ENCODE measurements at places on chromosomes 11 and 22.
A peak's percentile ranks its signal among the peaks of the same experiment; 100 is the strongest.

DNA sequence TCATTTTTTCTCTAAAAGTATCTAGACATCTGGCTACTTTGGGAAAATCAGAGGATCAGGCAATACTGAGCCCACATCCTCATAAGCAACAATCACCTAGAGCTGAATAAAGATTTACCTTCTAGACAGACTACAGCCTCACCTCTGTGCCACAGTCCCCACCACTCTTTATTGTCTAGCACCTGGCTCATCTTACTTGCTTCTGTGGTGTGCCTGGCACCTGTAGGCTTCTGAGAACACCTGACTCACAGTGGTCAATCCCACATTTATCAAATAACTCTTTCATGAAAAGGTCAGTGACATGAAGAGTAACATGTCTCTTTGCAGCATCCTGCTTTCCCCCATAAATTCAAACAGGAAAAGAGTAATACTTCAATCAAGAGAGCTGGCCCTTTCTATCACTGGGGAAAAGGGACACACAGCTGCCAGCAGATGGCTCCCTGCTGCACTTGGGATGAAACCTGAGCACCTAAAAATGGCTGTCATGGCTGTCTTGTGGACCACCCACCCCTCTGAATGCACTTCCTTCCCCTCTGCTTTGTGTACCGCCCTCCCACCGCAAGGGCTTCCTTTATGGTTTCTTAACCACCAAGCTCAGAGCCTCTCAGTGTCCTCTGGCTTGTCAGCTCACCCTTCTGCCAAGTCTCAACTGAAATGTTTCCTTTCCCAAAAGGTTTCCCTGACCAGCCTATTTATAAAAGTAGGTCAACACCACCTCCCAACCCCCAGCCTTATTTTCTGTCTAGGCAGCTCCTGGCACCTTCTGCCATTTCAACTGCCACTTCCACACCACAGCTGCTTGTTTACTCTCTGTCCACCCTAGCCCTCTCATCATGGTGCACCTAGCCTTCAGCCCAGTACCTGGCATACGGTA is 9.3 kb downstream of the TFIP11 start:
- peak; percentile 76 for DNase-seq

GRCh38 chr22:19228179-19228578 is 49.6 kb upstream of the SLC25A1 start:
- no peak for DNase-seq

- DNase-seq: peak; percentile 67
These were observed at the start of gene PRRG4 for GRCh38 chr11:32829680-32830412. PRRG4 (plus strand) TSS chr11:32829927; CDS start chr11:32830530, 603 bp downstream.

- peak; percentile 40 for DNase-seq
These were observed 33.4 kb upstream of the SORL1 start for GRCh38 chr11:121418625-121419114.

DNA sequence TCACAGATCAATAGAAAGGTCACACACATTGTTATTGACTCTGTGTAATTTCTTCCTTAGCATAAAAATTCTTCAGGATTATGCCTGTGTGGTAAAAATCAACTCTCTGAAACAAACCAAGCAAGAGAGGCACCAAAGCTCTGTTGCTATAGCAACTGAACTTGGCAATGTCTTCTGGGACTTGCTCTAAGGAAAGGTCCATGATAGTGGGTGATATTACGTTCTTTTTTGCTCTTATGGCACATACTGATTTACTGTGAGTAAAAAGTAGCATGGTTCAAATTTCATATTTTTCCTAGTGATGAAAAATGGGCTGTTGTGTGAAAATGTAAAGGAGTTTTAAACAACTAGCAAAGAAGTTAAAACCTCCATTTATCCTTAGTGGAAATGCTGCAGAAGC is 66.4 kb downstream of the SVIP start:
- no peak for DNase-seq

- DNase-seq: no peak
These were observed 53.0 kb downstream of the SCUBE1 start for GRCh38 chr22:43289976-43290721.

DNA sequence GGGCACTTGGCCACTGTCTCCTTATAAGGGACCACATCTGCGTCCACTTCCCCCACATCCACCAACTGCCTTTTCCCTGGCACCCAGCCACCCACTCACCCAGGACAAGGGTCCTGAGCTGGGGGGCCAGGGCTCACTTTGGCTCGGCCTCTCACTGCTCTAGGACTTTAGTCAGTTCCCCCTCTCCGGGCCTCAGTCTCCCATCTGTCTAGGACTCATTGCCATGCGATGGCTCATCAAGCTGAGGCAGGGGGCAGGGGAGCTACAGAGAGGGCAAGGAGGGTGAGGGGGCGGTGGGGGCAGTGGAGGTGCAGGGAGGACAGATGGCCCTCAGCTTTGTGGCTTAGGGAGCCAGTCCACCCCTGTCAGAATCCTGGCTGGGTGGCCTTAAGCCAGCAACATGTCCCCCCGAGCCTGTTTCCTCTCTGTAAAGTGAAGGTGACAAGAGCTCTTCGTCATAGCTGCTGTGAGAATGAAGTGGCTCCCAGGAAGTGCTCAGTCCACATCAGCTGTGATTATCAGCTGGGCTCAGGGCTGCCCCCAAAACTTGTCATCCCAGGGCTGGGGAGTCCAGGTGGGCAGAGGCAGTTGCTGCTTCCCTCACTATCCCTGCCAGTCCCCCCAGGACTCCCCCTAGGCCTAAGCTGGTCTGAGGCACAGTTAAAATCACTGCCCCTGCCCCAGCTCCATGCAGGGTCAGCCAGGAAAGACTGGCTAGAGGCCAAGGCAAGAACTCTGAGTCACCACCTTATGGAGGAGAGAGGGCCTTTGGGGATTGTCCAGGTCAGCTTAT is 14.9 kb downstream of the RAC2 start:
- DNase-seq: peak; percentile 59

GRCh38 chr11:95800438-95800837 is 10.1 kb downstream of the CEP57 start:
- DNase-seq: no peak

DNA sequence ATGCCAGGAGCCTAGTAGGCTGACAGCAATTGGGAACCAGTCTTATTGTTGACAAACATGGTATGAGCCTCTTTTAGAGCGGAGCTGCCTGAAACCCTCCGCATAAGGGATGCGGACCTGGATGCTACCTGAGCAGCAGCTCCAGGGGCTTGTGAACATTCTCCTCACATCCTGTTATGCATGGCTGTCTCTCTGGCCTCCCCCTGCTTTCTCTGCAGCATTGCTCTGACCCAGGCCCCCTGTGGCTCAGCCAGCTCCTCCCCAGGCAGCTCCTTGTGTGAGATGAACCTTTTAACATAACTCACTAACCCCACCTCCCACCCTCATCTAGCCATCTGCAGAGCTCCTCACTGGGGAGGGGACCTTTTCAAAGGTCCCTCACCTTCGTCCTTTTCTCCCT is 6.0 kb downstream of the BMAL1 start:
- no peak for DNase-seq

GRCh38 chr22:42614312-42615091 is at the start of gene POLDIP3:
POLDIP3 (minus strand) TSS chr22:42614883; CDS start chr22:42614857, 26 bp downstream.
- peak; percentile 98 for DNase-seq

DNA sequence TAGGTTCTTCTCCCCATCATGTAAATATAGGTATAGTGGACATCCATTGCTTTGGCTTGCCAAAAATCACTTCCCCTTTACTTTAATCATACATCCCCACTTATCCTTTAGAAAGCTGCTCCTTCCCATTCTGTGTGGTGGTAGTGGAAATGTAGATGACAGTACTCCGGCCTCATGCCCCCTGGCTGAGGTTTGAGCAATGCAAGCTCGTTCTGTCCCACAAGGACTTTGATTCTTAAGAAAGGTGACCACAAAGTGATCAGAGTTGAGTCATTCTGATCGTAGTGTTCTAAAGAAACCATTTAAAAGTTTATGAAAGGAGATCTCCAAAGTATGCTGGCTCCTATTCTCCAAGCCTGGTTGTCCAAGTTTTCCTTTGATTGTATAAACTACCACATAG is 10.9 kb downstream of the TUG1 start:
- DNase-seq: no peak

DNA sequence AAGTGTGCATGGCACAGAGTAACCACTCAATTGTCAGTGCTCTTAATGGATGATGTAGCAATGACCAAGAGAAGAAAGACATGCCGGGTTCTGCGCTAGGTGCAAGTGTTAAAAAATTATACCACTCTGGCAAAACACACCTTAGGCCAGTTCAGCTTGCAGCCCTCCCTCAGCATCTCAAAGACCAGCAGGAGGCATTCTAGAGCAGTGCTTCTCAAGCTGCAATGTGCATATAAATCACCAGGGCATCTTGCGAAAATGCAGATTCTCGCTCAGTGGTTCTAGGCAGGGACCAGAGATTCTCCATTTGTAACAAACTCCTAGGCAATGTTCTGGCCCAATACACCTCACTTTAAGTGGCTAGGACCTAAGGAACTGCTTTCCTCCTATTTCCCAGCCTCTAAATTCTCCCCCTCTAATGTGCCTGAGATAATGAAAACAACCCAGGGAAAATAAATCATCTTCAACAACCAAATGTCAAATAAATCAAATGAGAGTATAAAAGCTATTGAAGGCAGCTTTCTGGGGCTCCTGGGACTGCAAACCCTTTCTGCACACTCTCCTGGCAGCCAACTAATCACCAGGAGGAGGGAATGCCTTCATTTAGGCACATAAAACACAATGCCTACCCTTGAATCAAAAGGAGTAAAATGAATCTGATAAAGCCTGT is 337.2 kb upstream of the API5 start:
- no peak for DNase-seq

DNA sequence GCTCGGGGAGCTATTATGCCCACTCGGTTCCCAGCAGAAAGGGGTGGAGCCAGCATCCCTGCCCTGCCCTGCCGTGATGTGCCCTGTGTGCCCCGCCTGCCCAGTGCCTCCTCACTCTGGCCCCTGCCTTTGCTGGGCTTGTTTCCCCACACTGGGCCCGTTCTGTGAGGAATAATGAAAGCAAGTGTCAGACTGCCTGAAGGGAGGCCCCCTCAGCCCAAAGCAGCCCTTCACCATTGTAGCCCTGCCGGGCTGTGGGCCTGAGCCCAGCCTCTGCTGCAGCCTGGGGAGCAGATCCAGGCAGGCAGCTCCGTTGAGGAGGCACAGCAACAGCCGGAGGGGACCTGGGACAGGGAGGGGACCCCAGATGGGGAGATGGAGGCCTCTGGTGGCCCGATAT is 20.2 kb upstream of the NEFH start:
- no peak for DNase-seq

GRCh38 chr22:30649430-30650007 is 13.9 kb downstream of the SLC35E4 start:
- peak; percentile 67 for DNase-seq

GRCh38 chr11:36308577-36308976 is 12.5 kb downstream of the PRR5L start:
- DNase-seq: no peak

DNA sequence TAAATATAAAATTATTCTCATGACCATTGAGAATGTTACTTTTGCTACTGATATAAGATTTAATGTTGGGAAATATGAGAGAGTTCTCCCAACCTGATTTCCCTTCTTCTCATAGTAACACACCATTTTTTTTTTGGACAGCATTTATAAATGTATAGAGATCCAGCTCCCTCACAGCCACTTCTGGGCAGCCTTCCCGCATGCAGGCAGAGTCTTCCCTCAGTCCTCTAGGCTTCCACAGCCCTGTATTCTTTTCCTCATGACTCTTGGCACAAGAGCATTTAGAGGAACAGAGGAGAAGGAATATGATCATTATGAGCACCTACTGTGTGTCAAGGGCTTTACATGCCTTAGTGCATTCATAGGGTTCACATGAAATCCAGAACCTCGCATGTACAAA is 9.0 kb downstream of the DTX4 start:
- DNase-seq: no peak

DNA sequence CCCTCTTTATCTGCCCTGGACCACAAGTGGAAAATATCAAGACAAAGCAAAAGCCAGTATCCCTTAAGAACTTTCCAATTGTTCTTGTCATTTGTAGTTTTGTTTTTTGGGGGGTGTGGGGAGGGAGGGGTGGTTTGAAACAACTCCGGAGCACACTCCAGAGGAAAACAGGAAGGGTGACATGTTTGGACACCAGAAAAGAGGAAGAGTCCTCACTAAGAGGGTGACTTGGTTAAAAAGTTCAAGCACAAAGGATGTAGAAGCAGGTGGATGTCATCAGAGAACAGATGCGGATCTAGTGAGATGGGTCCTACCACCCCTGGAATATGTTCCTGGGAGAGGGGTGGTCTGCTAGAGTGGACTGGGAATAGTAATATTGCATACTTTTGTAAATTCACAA is 25.8 kb downstream of the ADAMTS8 start:
- DNase-seq: no peak

- DNase-seq: no peak
These were observed 835 bp upstream of the RHOD start for GRCh38 chr11:67055812-67056211.

GRCh38 chr11:16605389-16605893 is 133.0 kb upstream of the C11orf58 start:
- no peak for DNase-seq

- DNase-seq: no peak
These were observed 6.6 kb upstream of the ZFTA start for GRCh38 chr11:63775191-63775590.

DNA sequence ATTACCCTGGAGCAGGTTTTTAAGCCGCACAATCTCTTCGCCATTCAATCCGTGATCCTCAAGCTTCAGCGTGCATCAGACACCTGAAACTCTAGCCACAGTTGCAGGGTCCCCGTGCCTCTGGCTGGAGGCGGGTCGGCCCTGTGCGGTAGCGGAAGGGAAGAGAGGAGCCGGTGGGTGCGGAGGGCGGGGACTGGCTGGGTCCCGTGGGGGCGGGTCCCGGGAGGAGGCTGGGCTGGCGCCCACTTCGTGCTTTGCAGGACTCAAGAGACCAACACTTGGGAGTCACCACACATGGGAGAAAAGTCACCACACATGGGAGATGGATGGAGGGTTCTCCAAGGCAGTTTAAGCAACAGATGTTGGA is 772 bp downstream of the C22orf15 start:
- peak; percentile 71 for DNase-seq

DNA sequence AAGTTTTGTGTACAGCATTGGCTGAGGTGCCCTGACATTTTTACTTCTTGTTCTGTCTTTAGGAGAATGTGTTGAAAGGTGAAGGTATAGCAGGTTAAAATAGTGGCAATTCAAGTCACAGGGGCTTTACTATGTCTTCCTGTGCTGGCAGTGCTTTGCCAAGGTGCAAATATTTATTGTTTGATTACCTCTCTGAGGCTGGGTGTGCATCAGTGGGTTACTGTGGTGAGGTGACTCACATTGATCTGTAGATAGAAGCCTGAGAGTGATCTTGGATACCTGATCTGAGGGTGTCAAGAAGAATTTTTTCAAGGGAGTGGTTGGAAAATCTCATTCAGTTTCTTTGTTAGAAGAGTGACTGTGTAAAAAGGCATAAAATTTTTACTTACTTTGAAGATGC is 90.0 kb downstream of the ARHGAP42 start:
- DNase-seq: no peak

GRCh38 chr22:20919718-20920117 is 2.5 kb downstream of the CRKL start:
- DNase-seq: no peak

Data from activated naive CD8-positive, alpha-beta T cell treated with anti-CD3 and anti-CD28 coated beads, Interleukin-2, amount 10 ng/mL, durations not matched to agents 7 days and 5 days (primary cell).